ENCODE measurements at places on chromosomes 5 and 9. TPM values are rescaled to one million over a fixed set of nuclear protein-coding genes. Genes with fewer than 3 reads are reported as not detected.

DNA sequence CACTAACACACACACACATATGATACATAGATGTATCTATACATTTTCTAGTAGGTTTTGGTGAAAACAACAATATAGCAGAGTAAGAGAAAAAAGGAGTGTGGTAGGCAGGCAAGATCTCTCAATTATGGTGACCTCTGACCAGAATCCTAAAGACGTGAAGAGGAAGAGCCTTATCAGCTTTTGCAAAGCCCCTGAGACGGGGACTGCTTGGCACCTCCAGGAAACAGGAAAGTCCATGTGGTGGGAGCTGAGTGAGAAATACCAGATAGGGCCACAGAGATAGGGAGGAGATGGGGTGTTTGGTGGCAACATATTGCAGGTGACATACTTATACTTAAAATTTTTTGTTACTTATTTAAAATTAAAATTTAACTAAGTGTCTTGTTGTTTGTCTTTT lies 39.9 kb upstream of the CTXN3 start:
- H3K27ac ChIP-seq, result no peak overlapping the region
- DNase-seq, result no peak
- no peak overlapping the region for H3K4me3 ChIP-seq
- H3K36me3 ChIP-seq, result no peaks in the 10 kb centered on the region

DNA sequence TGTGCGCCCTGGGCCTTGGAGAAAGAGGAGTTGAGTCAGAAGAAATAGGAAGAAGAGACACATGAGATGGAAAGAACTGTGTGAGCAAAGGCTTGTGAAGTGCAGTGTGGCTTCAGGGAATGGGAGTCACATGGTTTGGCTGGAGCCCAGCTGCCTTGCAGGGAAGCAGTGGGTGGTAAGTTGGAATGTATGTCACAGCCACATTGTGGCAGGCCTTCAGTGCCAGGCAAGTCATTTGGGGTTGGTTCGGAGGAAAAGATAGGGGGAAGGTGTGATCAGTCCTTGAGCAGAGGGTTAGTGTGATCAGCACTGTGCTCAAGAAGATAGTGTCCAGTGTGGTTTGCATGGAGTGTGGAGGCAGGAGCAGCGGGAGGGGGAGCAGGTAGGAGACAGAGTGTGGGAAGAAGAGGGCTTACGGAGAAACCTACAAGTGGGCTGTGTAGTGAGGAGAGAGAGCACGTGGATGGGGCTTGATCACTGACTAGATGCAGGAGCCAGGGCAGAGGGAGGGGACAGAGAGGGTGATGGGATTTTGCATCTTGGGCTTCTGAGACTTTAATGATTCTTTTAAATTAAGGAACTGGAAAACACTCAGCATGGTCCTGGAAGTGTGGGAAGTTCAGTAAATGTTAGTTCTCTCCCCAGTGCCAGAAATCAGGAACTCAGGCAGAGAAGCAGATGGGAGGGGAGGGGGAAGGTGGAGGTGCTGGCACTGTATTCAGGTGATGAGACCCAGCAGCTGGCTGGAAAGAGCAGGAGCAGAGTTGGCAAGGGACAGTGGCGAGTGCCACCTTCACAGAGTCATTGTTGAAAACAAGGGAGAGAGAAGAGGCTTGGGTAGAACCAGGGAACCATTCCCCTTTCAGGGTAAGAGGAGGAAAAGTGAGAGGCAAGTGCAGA lies 46.6 kb downstream of the ARHGAP26 start:
- H3K4me1 ChIP-seq, result peaks cover 30% of the 10 kb centered on the region
- H3K4me3 ChIP-seq, result no peak overlapping the region
- H3K27me3 ChIP-seq, result no peaks in the 10 kb centered on the region
- no peaks in the 10 kb centered on the region for H3K36me3 ChIP-seq
- DNase-seq, result peak; percentile 60
- no peak overlapping the region for H3K27ac ChIP-seq

- no peak overlapping the region for H3K4me3 ChIP-seq
- no peaks in the 10 kb centered on the region for H3K4me1 ChIP-seq
- H3K27ac ChIP-seq, result no peak overlapping the region
- H3K36me3 ChIP-seq, result no peaks in the 10 kb centered on the region
- DNase-seq, result no peak
- H3K27me3 ChIP-seq, result peaks cover 2% of the 10 kb centered on the region
Measured at GRCh38 chr5:155064580-155064979, 51.0 kb downstream of the KIF4B start.

DNA sequence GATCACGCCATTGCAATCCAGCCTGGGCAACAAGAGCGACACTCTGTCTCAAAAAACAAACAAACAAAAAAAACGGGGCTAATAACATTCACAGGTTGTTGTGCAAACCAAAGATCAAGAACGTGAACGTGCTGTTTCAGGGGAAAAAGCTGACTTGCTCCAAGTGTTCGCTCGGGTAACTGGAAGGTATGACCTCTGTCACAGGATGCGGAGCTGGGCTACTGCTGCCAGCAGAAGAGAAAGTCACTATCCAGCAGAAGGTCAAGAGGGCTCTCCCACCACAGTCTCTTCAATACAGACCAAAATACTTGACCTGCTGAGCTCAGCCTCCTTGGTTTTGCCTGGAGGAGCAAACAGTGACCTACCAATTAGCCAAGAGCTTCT lies 59.7 kb downstream of the ABCA1 start:
- H3K27ac ChIP-seq, result no peak overlapping the region
- no peaks in the 10 kb centered on the region for H3K27me3 ChIP-seq
- no peak for DNase-seq
- no peak overlapping the region for H3K4me3 ChIP-seq
- H3K36me3 ChIP-seq, result no peaks in the 10 kb centered on the region

- H3K4me1 ChIP-seq, result peaks cover 2% of the 10 kb centered on the region
- peaks cover 7% of the 10 kb centered on the region for H3K27me3 ChIP-seq
- no peak overlapping the region for H3K4me3 ChIP-seq
- H3K36me3 ChIP-seq, result no peaks in the 10 kb centered on the region
Measured at GRCh38 chr9:97556721-97557605, 55.5 kb downstream of the TMOD1 start.

DNA sequence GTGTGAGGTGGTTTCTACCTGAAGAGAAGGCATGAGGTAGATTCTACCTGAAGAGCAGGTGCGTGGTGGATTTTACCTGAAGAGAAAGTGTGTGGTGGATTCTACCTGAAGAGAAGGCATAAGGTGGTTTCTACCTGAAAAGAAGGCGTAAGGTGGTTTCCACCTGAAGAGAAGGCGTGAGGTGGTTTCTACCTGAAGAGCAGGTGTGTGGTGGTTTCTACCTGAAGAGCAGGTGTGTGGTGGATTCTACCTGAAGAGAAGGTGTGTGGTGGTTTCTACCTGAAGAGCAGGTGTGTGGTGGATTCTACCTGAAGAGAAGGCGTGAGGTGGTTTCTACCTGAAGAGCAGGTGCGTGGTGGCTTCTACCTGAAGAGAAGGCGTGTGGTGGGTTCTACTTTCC lies 192.8 kb downstream of the MED10 start:
- H3K4me1 ChIP-seq, result no peaks in the 10 kb centered on the region
- H3K36me3 ChIP-seq, result no peaks in the 10 kb centered on the region
- no peaks in the 10 kb centered on the region for H3K27me3 ChIP-seq
- no peak overlapping the region for H3K27ac ChIP-seq

PCDHGB3 gene
- total RNA-seq, result 1.7 TPM

NUP155 gene
- 24.4 TPM for total RNA-seq

LCN12 gene
- total RNA-seq, result 0.44 TPM

NTRK2 gene
- 35.6 TPM for total RNA-seq

Data from muscle of leg (tissue), 16 donors.